ENCODE measurements at places on chromosomes 11 and 22.

DNA sequence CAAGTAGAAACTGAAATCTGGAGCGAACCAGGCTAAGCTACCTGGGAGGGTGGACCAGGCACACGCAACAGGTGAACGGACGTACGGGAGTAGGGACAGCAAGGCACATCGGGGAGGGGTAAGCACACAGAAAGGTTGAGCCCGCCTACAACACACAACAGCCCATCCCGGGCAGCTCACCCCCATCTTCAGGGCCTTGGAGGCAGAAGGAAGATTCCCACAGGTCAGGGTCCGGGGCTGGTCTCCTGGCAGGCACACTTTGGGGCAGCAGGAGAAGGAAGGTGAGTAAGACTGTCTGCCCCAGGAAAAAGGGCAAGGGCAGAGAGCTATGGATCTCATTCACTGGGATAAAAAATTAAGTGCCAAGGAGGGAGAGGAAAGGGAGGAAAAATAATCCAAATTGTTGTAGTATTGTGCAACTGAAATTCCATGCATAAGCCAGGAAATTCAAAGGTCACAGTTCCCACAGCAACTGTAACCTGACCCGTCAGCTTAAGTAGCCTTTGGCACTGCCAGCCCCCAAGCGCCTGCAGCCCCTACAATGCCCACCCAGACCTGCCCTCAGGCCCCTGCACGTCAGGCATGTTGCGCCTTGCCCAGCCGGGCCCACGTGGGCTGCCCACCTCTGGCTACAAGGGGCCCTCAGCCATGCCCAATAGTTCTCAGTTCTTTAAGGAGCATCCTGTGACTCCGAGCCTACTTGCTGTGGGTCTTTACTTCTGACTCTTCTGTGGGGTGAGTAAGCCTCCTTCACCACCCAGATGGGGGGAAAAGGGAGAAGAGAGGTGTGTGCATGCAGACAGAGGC, 51.8 kb downstream of the MICAL3 start:
- DNase-seq = peak; percentile 89

GRCh38 chr11:92644595-92645445, 324.6 kb upstream of the MTNR1B start:
- no peak for DNase-seq

DNA sequence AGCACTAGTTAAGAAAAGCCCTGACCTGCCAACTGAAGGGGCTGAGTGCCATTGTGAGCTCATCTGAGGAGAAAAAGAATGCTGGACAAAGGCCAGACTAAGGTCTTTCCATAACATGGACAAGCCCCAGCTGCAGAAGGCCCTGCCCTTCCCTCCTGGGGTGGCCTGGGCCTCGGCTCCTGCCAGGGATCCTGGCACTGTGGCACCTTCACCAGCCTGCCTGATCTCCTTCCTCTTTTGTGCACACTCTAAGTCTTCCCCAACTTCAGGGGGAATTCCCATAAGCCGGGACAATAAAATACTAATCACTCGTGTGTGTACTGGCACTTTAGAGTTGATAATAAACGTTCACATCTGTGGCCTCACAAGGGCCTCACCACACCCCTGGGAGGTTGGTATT, 9.9 kb downstream of the TMPRSS13 start:
- DNase-seq = no peak

GRCh38 chr11:19781351-19781750, 68.7 kb downstream of the NAV2 start:
- DNase-seq = no peak

- peak; percentile 94 for DNase-seq
Observed at GRCh38 chr22:41557401-41558240, 3.2 kb upstream of the CSDC2 start.

GRCh38 chr11:101912823-101913284, 2.0 kb upstream of the CEP126 start:
- peak; percentile 52 for DNase-seq

- DNase-seq = no peak
Observed at GRCh38 chr11:61133145-61133544, 28.1 kb downstream of the VPS37C start.

- DNase-seq = no peak
Observed at GRCh38 chr11:105520706-105521345, 89.0 kb upstream of the GRIA4 start.

DNA sequence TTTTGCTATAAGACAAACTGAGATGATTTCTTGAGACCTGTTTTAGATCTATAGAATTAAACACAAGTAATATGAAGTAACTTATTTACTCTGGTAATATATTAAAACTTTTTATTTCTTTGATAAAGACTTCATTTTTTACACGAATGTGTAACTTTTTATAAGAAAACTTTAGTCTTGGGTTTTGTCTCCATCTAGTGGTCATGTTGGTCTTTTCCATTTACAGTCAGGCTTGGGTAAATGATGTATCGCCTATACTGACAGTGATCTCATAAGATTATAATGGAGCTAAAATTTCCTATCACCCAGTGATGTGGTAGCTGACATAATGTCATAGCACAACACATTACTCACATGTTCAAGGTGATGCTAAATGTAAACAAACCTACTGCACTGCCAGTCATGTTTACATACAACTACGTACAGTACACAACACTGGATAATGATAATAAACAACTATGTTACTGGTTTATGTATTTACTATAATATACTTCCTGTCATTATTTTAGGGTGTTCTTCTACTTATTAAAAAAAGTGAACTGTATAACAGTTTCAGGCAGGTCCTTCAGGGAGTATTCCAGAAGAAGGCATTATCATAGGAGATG, 7.5 kb upstream of the C11orf97 start:
- peak; percentile 81 for DNase-seq

DNA sequence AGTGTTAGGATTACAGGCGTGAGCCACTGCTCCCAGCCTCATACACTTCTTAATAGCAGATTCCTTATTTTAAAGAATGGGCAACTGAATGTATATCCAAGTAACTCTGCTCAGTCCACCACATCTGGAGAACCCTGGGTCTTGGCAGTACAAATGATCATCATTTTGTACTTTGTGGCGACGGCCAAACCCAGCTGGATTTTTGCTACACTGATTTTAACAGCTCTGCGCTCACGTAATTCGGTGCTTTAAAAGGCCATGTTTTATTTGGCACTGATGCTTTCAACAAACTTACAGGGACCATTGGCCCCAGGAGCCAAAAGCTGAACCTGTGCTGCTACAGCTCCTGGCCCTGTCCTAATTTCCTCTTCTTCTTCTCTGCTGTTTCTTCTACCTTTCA, 60.8 kb upstream of the PDE3B start:
- DNase-seq = no peak

DNA sequence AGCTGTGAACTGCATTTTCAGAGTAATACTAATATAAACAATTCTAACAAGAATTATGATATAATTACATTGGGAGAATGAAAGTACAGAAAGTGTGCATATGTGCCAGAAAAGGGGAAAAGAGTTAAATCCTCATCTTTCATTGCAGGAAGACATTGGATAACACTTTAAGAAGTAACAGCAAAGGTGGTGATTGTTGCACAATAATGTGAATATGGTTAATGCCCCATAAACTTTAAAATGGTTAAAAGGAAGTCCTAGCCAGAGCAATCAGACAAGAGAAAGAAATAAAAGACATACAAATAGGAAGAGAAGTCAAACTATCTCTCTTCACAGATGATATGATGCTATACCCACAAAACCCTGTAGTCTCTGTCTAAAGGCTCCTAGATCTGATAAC, 111.5 kb downstream of the TTC28 start:
- DNase-seq = no peak

DNA sequence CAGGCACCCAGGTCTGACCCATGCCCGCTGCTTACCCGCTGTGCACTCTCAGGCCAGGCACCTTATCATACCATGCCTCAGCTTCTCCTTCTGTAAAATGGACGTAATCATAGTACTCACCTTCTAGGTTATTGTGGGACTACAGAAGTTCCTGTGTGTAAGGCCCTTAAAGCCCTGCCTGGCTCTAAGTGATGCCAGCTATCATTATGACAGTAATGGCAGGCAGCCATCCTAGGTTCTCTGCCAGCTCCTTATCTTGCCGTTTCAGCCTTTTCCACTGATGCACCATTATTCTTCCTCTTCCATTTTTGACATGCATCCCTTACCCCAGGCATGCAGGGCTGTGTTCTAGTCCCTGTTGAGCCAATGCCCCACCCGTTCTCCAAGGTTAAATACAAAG, 57.9 kb downstream of the DBX1 start:
- DNase-seq = peak; percentile 68

- no peak for DNase-seq
Observed at GRCh38 chr11:29751618-29752017, 265.2 kb downstream of the KCNA4 start.

DNA sequence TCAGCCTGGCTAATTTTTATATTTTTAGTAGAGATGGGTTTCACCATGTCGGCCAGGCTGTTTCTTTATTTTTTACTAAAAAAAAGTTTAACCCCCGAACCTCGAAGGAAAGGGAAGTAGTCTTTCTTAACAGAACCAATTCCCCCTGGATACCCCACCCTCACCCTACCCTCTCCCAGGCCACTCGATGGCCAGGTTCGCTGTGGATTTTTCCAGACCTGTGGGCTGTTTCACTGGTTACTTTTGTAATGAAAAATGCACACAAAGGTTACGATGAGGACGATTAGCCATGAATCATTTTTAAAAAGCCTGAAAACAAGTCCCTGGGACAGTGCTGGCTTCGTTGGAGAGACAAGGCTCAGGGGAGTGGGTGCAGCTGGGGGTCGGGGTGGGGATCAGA, 2.5 kb downstream of the TSPO start:
- no peak for DNase-seq

DNA sequence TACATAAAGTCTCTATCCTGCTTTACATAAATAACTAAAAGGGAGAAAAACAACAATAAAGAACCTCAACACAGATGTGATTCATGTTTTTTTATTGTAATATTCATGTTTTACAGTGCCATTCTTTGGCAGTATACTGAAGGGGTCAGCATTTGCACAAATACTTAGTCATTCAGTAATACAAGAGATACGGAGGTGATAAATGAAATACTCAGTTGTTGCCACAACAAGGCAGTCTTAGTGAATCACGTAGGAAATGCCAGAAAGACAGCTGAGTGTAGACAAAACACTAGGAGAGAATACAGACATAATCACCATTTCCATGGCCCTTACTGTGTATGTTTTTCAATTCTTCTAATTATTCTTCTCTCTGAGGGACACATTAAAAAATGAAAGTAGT, 910.4 kb downstream of the METTL15 start:
- peak; percentile 91 for DNase-seq

DNA sequence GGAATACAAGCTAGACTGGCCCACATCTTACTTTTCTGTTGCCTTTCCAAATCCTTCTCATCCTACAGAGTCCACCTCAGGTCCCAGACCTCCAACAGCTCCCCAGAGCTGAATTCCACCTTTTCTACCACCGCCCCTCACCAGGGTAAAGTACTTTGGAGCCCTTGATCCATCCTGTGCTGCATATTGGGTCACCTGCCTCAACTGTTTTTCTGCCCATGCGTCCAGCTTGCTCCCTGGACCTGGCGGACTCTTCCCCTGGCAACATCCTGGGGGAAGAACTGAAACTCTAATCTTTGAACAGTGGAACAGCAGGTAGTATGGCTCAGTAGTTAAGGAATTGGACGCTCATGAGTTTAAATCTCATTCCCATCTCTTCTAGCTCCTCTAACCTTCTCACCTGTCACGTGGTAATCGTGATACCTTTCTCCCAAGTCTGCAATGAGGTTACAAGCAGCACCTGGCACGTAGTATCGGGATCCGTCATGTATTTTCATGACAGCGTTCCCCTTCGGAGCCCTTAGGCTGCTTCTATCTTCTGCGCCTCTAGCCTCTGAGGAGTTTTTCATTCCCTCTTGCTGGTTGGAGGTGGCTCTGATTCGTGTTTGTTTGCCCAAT, 98.1 kb downstream of the CEP164 start:
- DNase-seq = no peak

DNA sequence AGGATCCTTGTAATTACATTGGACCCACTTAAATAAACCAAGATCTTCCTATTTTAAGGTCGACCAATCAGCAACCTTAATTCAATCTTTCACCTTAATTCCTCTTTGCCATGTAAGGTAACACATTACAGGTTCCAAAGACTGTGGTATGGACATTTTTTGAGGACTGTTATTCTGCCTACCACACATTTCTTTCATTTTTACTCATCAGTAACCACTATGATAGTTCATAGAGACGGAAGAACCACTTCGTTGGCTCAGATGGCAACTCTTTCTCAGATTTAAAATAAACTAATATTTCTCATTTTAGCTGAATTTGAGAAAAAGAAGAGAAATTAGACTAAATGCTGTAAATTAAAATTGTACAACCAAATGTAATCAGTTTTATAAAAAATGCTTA, 96.3 kb downstream of the PAX6 start:
- no peak for DNase-seq
